ENCODE measurements at places on chromosomes 16 and 17. TPM values are rescaled to one million over a fixed set of nuclear protein-coding genes. Genes with fewer than 3 reads are reported as not detected.

INCA1 gene
- total RNA-seq, result 0.72 TPM

ZNF319 gene
- total RNA-seq, result 11.7 TPM

ABCA9 gene
- total RNA-seq, result 2.1 TPM

SLC47A1 gene
- total RNA-seq, result 1.9 TPM

ADAP2 gene
- total RNA-seq, result not detected

HEXIM2 gene
- 4.6 TPM for total RNA-seq

PYY gene
- not detected for total RNA-seq

FAM171A2 gene
- total RNA-seq, result 14.9 TPM

SLC16A13 gene
- 11.7 TPM for total RNA-seq

TNK1 gene
- 0.90 TPM for total RNA-seq

EVI2B gene
- 0.92 TPM for total RNA-seq

SPAG7 gene
- total RNA-seq, result 74.8 TPM

FLII gene
- 200 TPM for total RNA-seq

MT4 gene
- not detected for total RNA-seq

KREMEN2 gene
- 1.6 TPM for total RNA-seq

NHLRC4 gene
- total RNA-seq, result 0.21 TPM

DDX52 gene
- total RNA-seq, result 27.7 TPM

GP2 gene
- total RNA-seq, result not detected
